ENCODE measurements at places on chromosomes 13 and 19.

DNA sequence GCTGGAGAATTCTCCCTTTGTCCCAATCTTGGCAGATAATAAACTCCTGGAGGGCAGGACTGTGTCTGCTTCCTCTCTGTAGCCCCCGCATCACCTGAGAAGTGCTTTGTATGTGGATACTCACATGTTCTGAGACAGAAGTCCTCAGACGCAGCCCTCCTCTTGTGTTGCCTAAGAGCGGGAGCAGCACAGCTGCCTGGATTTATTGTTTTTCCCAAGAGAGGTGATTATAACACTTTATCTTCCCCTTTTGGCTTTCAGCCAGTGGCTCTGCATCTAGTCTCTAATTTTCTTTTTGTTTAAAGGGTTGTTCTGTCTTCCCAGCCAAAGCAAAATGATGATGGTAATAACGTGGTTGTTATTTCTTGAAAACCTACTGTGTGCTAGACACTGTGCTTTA, 36.1 kb downstream of the OLFM4 start:
- no peak for DNase-seq

DNA sequence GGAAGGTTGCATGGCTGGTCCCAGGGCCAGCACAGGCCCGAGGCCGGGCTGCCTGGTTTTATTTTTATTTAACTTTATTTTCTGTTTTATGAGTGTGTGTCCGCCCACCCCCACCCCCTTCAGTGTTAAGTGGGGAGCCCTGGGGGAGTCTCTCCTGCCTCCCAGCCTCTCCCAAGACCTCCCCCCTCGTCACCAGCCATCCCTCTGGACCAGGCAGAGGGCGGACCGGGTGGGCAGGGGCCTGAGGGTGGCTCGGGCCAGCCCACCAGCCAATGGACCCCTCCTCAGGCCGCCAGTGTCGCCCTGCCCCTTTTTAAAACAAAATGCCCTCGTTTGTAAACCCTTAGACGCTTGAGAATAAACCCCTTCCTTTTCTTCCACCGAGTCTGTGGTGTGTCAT, 531 bp upstream of the TGFBR3L start:
- no peak for DNase-seq

GRCh38 chr19:38143847-38144246, 80.2 kb downstream of the DPF1 start:
- no peak for DNase-seq

- peak; percentile 51 for DNase-seq
Measured at GRCh38 chr19:43504426-43505185, at the start of gene PHLDB3. Gene PHLDB3, minus strand, starts transcription at chr19:43504746. Its CDS starts 628 bp downstream, at chr19:43504118.

- no peak for DNase-seq
Measured at GRCh38 chr19:49182848-49183375, 25.3 kb downstream of the TRPM4 start.

GRCh38 chr13:90502153-90502552, 845.3 kb upstream of the MIR17HG start:
- no peak for DNase-seq

- peak; percentile 71 for DNase-seq
Measured at GRCh38 chr19:43524922-43525835, 1.8 kb downstream of the ETHE1 start.

DNA sequence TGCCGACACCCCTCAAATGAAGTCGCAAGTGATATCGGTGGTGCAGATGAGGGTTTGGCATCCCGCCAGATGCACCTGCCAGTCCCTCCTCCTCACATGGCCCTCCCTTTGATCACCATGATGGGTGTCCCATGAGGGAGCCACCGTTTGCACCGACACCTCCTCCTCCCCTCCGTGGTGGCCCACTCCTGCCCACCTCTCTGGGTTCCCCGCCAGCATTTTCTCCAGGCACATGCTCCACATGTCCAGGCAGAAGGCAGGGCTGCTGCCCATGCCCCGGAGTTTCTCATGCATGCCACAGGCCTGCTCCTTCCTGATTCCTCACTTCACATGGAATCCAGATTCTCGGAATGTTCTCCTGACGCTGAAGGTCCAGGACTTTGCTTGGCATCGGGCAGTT, 49.3 kb downstream of the COL4A2 start:
- no peak for DNase-seq

DNA sequence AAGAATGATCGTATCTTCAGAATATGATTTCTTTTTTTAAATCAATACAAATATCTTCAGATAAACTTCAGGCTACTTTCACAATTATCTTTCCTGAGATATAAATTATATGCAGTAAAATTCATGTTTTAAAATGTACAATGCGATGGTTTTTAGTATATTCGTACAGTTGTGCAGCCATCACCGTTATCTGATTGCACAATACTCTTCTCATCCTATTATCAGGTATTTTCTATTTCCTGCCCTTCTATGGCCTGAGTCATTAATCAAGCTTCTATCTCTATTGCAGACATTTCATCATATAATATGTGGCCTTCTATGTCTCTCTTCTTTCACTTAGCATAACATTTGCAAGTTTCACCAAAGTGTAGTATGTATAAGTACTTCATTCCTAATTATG, 1360.2 kb upstream of the SLC10A2 start:
- no peak for DNase-seq

- no peak for DNase-seq
Measured at GRCh38 chr13:59413126-59413525, 750.6 kb downstream of the DIAPH3 start.
